ENCODE measurements at places on chromosomes 6 and 20. TPM values are rescaled to one million over a fixed set of nuclear protein-coding genes. Genes with fewer than 3 reads are reported as not detected.

GRCh38 chr20:45810191-45810970, 2.1 kb upstream of the UBE2C start:
- H3K4me3 ChIP-seq = no peak overlapping the region
- H3K4me1 ChIP-seq = peaks cover 15% of the 10 kb centered on the region
- H3K27ac ChIP-seq = no peak overlapping the region
- no peaks in the 10 kb centered on the region for H3K27me3 ChIP-seq
- no peak for DNase-seq
- H3K36me3 ChIP-seq = peaks cover 23% of the 10 kb centered on the region

DNA sequence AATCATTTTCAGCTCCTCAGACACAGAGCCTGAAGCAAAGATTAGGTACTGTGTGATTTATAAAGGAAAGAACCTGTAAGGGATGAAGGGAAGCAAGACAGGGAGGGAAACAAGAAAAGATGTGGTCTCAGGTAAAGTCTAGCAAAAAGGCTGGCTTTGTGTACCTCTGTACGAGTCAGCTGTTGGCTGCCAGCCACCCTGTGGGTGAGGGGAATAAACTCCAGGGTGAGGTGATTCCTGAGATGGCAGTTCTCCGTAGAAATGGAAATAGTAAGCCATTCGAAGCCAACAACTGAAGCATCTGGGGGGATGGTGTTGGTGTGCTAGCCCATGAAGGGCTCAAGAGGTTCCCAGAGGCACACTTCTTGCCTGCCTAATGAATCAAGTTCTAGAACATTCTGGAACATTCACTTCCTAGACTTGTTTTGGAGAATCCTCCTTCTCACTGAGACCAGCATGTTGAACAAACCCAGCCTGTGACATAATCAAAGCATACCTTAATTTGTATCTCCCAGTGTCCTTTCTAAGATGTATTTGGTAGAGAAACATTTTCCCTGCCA, 10.6 kb upstream of the TTPAL start:
- H3K27ac ChIP-seq = no peak overlapping the region
- H3K4me1 ChIP-seq = no peaks in the 10 kb centered on the region
- H3K4me3 ChIP-seq = no peak overlapping the region
- H3K36me3 ChIP-seq = no peaks in the 10 kb centered on the region

MACROD2 gene
- not detected for total RNA-seq

DNA sequence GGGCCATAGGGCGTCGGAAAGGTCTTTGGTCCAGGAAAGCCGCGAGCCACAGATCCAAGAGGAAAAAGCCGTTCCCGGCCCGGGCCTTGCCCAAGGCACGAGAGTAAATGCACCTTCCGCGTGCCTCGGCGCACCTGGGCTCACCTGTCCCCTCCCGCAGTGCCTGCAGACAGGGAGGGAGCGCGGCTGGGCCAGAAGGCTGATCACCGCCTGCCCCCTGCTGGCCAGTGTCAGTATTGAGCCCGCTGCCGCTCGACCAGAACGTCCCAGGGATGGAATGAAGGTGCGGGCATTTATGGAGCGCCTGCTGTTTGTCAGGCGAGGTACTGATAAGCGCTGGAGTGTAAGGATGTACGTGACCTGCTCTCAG, 679 bp upstream of the LPIN3 start:
- H3K27me3 ChIP-seq = no peaks in the 10 kb centered on the region
- H3K4me1 ChIP-seq = peaks cover 10% of the 10 kb centered on the region
- no peak overlapping the region for H3K27ac ChIP-seq
- H3K4me3 ChIP-seq = no peak overlapping the region

- H3K27me3 ChIP-seq = no peaks in the 10 kb centered on the region
- no peak for DNase-seq
- H3K4me1 ChIP-seq = peaks cover 11% of the 10 kb centered on the region
These were observed 686 bp downstream of the GINS1 start for GRCh38 chr20:25408170-25408547.

- no peak for DNase-seq
- no peaks in the 10 kb centered on the region for H3K27me3 ChIP-seq
These were observed 547.7 kb upstream of the ID4 start for GRCh38 chr6:19289457-19289856.

SNAP25 gene
- not detected for total RNA-seq

SCAND1 gene
- 45.1 TPM for total RNA-seq

GRCh38 chr6:134819236-134819635, 130.7 kb downstream of the ALDH8A1 start:
- no peaks in the 10 kb centered on the region for H3K27me3 ChIP-seq
- H3K4me1 ChIP-seq = no peaks in the 10 kb centered on the region
- no peak overlapping the region for H3K4me3 ChIP-seq
- H3K27ac ChIP-seq = no peak overlapping the region

- no peak for DNase-seq
- H3K36me3 ChIP-seq = no peaks in the 10 kb centered on the region
- no peaks in the 10 kb centered on the region for H3K4me1 ChIP-seq
- H3K27ac ChIP-seq = no peak overlapping the region
These were observed 279.6 kb upstream of the ARID1B start for GRCh38 chr6:156497618-156498017.

- DNase-seq = no peak
- no peak overlapping the region for H3K27ac ChIP-seq
- H3K4me1 ChIP-seq = no peaks in the 10 kb centered on the region
- H3K36me3 ChIP-seq = no peaks in the 10 kb centered on the region
- no peak overlapping the region for H3K4me3 ChIP-seq
- H3K27me3 ChIP-seq = no peaks in the 10 kb centered on the region
These were observed 8.0 kb downstream of the TRIM10 start for GRCh38 chr6:30152910-30153610.

DNA sequence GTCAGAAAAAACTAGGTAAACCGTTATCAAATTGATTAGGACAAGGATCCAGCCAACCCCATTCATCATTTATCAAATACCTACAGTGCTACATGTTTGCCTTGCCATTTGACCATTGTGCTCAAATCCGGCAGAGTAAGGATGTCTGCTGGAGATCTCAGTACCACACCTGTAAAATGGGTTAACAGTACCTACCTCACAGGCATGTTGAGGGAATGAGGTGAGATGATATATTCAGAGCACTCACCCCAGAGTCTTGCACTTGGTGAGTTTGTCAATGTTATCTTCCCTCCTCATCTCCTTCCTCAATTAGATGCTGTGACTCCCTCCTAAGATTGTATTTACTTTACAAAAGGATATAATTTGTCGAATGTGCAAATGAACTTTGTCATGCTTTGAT, 54.5 kb upstream of the DSP start:
- no peaks in the 10 kb centered on the region for H3K4me1 ChIP-seq
- H3K4me3 ChIP-seq = no peak overlapping the region
- no peaks in the 10 kb centered on the region for H3K27me3 ChIP-seq

CST7 gene
- 23.2 TPM for total RNA-seq

OR2B6 gene
- total RNA-seq = not detected

RBBP8NL gene
- total RNA-seq = not detected

OXT gene
- total RNA-seq = 1.5 TPM

DNA sequence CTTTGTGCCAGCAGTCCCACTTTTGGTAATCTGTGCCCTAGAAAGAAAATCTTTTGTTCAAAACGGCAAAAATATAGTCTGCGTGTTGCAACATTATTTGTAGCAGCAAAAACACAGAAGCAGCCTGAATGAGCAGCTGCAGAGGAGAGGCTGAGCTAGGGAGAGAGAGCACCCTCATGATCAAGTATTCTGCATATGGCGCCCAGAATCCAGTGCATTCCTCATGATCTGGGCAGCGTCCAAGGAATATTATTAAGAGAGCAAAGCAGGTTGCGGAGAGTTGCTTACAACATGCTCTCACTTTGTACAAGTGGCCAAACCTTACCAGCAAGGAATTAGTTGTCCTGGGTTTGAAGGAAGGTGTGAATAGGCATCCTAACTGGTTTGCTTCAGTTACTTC, 25.9 kb downstream of the KIZ start:
- H3K36me3 ChIP-seq = no peaks in the 10 kb centered on the region
- no peak overlapping the region for H3K27ac ChIP-seq
- no peaks in the 10 kb centered on the region for H3K27me3 ChIP-seq

BNIP5 gene
- not detected for total RNA-seq

DNA sequence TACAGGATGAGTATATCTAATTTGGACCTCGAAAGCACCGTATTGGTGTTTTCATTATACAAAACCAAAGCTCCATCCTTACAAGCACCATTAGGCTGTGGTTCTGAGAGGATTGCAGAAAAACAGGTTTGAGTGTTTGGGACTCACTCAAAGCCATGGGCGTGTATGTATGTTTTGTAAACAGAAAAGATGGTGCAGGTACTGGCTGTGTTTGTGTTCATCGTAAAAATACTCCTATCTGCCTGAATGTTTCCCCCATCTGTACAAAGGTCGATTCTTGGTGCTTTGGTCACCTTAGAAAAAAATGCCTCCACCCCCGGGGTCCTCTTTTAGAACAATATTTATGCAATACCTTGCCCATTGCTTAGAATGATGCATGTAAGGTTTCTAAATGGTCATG, 286.6 kb downstream of the TSHZ2 start:
- no peak for DNase-seq
- no peaks in the 10 kb centered on the region for H3K27me3 ChIP-seq
- no peaks in the 10 kb centered on the region for H3K4me1 ChIP-seq
- no peak overlapping the region for H3K4me3 ChIP-seq

DNA sequence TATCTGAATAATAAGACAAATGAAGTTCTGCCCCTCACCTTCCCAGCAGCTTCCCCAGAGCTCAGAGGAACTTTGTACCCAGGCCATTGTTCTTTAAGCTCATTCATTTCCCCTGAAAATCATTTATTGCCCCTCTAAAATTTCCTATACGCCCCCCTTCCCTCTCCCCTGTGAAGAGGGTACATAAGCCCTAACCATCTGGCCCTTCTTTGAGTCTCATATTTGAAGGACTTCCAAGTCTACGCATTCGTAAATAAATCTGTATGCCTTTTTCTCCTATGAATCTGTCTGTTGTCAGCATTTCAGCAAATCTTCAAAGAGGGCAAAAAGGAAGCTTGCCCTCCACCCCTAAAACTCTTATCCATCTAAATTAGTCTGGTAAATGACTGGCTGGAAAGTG, 73.1 kb upstream of the DST start:
- no peak overlapping the region for H3K27ac ChIP-seq
- H3K27me3 ChIP-seq = no peaks in the 10 kb centered on the region
- no peak overlapping the region for H3K4me3 ChIP-seq
- no peaks in the 10 kb centered on the region for H3K4me1 ChIP-seq
- no peaks in the 10 kb centered on the region for H3K36me3 ChIP-seq

All from CD4-positive, alpha-beta memory T cell (primary cell).